ENCODE measurements at places on chromosomes 11 and 22. TPM values are rescaled to one million over a fixed set of nuclear protein-coding genes. Genes with fewer than 3 reads are reported as not detected.

Gene ZNF202
- 4.0 TPM for total RNA-seq

Gene FIBIN
- 51.4 TPM for total RNA-seq

Gene CASP5
- 0.14 TPM for total RNA-seq

Gene ZNF215
- 3.1 TPM for total RNA-seq

Gene OR2AT4
- not detected for total RNA-seq

Gene JAML
- not detected for total RNA-seq

Gene SLC5A4
- not detected for total RNA-seq

Gene RFPL1
- total RNA-seq, result not detected

Gene RIC3
- total RNA-seq, result not detected

Gene MGAT3
- total RNA-seq, result under 0.01 TPM

Data from smooth muscle cell of bladder (primary cell).